Activated T-cell treated with anti-CD3 and anti-CD28 coated beads, Interleukin-2, amount 50 U/mL, for 4 hours (primary cell): ENCODE measurements at places on chromosomes 6 and 20. TPM values are rescaled to one million over a fixed set of nuclear protein-coding genes. Genes with fewer than 3 reads are reported as not detected.

DNA sequence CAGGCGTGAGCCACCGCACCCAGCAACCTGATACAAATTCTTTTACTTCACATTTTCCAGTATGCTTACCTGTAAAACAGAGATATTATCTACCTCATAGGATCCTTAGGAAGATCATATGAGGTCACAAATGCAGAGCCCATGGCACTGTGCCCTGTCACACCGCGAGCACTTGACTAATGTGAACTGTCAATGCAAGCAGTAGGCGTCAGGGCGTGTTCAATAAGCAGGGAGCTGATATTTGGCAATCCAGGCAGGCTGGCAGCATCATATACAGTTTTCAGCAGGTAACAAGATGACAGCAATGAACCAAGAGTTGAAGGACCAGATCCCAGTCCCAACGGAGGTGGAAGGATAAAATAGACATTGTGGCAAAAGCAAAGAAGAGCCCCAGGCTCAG is 14.6 kb upstream of the ARID1B start:
- no peak for DNase-seq

DNA sequence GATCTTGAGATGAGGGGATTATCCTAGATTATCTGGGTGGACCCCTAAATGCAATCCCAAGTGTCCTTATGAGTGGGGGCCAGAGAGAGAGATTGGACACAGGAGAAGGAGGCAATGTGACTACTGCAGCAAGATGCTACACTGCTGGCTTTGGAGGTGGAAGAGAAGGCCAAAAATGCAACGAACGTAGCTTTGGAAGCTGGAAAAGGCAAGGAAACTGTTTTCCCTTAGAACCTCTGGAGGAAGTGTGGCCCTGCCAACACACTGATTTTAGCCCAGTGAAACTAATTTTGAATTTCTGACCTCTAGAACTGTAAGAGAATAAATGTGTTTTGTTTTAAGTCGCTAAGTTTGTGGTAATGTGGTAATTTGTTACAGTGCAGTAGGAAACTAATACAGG is 15.7 kb downstream of the PPARD start:
- DNase-seq: no peak

DNA sequence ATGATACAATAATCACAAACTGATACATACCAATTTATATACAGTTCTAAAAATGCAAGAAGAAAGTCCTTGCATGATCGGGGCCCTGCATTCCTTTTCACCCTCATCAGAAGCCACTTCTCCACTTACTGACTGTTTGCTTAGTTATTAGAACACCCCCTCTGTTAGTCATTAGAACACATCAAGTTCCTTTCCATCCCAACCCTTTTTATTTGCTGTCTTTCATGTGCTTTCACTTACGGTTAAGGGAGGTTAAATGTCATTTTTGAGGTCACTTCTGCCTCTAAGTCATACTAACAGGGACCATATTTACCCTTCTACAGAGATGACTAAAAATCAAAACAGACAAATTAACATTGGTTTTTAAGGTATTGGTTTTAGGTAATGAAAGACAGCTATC is 149.1 kb downstream of the LMBRD1 start:
- DNase-seq: no peak

DNA sequence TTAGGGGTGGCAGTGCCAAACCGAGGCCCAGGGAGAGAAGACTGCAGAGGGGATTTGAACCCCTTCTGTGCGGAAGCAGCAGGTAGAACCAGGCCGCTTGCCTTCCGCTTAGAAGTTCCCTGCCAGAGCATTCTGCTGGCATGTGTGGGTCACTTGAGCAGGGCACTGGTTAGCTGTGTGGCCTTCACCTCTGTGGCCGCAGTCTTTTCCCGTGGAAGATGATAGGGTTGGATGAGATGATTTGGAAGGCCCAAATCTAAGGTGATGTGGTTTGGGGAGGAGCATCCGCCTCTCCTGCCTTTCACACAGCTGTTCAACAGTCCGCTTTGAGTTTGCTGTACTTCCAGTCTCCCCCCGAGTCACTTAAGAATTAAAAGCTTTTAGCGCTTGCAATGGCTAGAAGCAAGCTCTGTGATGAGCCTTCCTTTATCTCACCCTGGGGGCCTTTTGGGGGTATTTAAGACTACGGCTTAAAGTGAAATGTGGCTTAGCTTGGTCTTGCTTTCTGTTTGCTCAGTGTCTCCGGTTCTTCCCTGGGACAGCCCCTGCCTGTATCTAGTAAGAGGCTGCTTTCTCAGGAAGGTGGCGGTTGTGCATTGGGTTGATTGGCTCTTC is 743 bp downstream of the CMTR1 start:
- peak; percentile 14 for DNase-seq

DNA sequence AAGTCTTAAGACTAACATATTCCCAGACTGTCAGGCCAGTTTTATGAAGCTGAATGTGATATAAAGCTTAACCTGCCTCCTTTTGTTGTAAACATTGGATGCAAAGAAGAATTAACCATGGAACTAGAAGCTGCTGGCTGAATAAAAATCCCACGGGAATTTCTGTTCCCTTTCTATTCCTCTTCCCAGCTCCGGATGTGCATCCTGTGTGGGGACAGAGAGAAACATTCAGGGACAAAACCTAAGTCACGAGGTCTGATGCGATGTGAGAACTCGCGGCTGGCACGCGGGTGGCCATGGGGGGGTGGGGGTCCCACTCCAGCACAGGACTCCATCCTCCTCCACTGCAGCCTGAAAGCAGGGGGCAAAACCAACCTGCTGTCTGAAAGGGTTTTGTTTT is 32.2 kb downstream of the RAMACL start:
- no peak for DNase-seq

DNA sequence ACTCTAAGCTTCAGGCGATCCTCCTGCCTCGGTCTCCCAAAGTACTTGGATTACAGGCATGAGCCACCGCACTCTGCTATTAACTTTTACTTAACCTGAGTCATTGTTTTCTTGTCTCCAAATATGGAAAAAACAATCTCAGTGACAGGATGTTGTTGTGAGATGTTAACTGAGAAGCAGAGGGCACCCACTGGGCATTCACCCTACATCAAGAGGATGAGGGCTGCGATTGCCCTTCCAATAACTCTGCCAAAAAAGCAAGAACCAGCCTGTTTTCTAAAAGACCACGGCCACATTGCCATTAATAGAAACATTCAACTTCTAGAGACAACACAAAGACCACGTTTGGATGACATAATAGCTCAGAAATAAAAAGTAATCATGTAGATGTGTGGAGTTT is 107.6 kb upstream of the SGK1 start:
- DNase-seq: no peak

DNA sequence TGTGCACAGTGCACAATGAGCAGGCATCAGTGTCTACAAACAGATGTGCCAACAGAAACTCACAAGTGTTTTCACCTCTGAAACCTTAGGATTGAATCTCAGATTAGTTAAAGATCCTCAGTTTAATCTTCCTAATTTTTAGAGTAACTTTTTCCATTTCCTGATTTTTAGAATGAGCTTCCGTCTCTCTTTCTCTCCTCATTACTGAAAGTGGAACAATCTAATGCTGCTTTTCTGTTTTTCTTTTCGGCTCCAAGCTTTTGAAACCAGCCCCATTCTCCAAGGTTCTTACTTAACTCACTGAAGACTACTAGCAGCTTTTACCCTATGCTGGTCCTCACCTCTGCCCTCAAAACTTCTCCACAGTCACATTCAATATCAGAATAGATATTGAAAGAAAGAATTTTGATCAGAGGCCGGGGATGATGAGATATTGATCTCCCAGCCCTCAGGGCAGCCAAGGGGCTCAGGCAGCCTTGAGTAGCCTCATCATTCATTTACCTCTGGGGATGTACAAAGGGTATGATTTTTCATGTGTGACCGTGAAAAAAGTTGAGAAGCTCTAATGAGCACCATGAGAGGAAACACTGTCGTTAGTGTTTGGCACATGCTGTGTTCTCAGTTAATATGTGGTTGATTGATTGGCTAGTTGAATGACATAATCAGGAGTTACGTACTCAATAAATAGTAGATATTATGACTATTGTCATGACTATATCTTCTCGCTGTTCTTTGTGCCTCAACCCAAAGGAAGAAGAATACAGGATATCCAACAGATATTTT is 11.9 kb upstream of the STK38 start:
- no peak for DNase-seq

The TBC1D20 gene
- 21.2 TPM for total RNA-seq

The ARFGEF3 gene
- 0.53 TPM for total RNA-seq
